Activated T-helper 1 cell treated with anti-CD3 and anti-CD28 coated beads, Interleukin-2, amount 50 U/mL, for 16 hours (primary cell): ENCODE measurements at places on chromosomes 6 and 20.

- DNase-seq, result no peak
Measured at GRCh38 chr6:168507730-168508129, 66.7 kb downstream of the SMOC2 start.

DNA sequence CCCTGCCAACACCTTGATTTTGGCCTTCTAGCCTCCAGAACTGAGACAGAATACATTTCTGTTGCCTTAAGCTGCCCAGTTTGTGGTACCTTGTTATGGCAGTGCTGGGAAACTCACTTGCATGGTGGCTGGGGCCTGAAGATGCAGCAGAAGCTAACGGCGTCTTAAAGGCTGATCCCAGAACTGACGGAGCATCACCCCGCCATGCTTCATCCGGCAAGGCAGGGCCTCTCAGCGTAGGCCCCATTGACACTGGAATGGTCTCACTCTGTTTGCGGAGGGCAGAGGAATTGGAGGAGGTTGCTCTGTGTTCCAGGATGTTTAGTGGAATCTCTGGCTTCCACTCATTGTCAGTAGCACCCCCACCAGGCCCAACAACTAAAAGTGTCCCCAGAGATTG, 102.1 kb downstream of the JPH2 start:
- no peak for DNase-seq

GRCh38 chr20:34922654-34923381, 32.8 kb downstream of the GSS start:
- DNase-seq, result no peak

DNA sequence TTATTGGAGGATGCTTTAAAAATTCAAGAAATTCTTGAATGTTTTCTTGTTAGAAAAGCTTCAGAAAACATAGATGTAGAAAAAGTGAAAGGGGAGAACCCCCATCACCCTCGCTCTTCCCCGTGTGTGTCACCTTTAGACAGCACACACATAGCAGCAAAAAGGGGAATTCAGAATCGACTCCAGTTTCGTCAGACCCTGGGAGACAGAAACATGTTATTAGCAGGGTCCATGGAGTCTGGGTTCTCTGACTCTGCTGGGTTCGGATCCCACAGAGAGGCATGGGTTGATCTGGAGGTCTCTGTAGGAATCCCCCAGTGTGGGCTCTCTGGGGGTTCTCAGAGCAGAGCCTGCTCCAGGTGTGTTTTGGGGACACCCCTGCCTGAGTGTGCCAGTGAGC, 43.7 kb downstream of the ARHGAP40 start:
- DNase-seq, result no peak

- no peak for DNase-seq
Measured at GRCh38 chr6:149359440-149359839, 40.6 kb upstream of the SUMO4 start.

- DNase-seq, result no peak
Measured at GRCh38 chr6:36124881-36125280, 5.4 kb upstream of the MAPK13 start.
